ENCODE measurements at places on chromosomes 5 and 9.

GRCh38 chr5:96628406-96628805 lies 33.8 kb upstream of the CAST start:
- DNase-seq = no peak

GRCh38 chr5:6733411-6734242 lies 20.4 kb downstream of the TENT4A start:
- no peak for DNase-seq

GRCh38 chr5:77844373-77844622 lies 68.2 kb upstream of the TBCA start:
- DNase-seq = no peak

DNA sequence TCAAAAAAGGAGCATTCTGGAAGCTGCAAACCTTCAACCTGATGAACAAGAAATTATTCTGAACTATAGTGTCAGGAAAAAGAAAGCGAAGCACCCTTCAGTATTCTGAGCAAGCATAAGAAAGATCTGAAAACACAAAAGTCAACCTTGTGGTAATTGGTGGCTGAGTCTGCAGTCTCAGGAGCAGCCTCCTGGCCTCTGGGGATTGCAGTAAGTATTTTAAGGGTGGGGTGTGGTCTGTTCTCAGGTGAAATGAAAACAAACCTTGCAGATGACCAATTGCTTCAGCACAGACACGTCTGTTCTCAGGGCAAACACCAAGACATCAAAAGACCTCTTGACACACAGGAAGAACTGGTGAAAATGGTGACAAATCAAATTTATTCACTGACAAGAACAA lies 147.8 kb upstream of the RAPGEF1 start:
- no peak for DNase-seq

- DNase-seq = peak; percentile 73
Observed at GRCh38 chr9:3528451-3528850, 2.6 kb upstream of the RFX3 start.

- DNase-seq = no peak
Observed at GRCh38 chr5:142206801-142207200, 98.2 kb downstream of the NDFIP1 start.

DNA sequence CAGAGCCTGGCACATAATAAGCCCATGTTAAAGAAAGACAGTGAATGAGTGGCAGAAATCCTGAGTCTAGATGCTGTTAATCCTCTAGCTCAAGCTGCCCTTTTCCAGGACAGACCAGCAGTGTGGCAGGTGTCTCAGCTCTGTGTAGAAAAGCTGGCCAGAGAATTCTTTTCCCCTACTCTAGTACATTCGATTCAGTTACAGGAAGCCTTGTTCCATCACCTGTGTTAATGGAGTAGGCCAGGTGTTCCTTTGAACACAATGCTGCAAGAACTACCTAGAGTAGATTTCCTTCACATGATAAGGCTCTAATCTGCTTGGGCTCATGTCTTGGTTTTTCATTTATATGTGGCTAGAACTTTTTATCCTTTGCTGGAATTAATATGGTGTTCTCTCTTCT lies 52.5 kb downstream of the NUP214 start:
- no peak for DNase-seq

DNA sequence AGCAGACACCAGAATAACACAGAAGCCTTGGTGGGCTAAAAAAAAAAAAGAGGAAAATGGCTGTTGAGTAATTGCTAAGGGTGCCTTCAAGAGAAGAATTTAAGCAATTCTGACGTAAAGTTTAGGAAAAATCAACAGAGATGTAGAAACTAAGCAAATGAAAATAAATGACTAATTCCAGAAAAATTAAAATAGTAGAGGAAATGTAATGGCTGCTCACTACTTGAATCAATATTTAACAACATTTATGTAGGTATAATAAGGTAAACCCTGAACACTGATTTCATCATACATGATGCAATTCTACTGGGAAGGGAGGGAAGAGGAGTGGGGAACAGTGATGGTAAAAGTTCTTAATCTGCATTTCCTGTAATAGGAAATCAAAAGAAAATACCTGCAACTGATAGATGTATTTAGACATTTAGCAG lies 41.4 kb downstream of the PUM3 start:
- no peak for DNase-seq

GRCh38 chr5:131209506-131210150 lies 38.9 kb downstream of the LYRM7 start:
- peak; percentile 52 for DNase-seq

DNA sequence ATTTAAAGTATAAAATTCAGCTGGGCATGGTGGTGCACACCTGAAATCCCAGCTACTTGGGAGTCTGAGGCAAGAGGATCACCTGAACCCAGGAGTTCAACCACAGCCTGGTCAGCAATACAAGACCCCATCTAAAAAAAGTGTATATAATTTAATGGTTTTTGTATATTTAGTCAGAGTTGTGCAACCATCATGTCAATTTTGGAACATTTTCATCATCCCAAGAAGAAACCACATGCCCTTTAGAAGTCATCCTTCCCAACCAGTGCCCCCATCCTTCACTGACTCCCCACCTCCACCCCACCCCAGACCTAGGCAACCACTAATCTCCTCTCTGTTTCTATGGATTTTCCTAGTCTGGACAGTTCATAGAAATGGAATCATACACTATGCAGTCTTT lies 18.8 kb upstream of the TEK start:
- no peak for DNase-seq

DNA sequence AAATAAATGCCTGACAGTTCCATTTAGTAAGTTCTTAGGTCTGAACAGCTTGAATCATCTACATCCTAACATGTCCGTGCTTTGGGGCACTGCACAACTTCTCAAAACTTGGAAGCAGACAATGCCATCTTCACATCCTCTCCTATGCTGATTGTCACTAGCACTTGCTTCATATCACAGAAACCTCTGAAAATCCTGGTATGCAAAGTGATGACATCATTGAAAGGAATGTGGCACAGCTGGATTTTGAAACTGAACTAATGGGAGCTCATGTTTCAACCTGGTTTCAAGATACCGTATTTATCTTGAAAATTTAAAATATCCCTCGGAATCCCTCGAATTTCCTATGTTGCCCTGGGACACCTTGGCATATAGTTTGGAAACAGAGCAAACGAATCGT lies 490.2 kb upstream of the DAP start:
- DNase-seq = no peak

- DNase-seq = no peak
Observed at GRCh38 chr5:8870349-8870958, 675.4 kb downstream of the SEMA5A start.

DNA sequence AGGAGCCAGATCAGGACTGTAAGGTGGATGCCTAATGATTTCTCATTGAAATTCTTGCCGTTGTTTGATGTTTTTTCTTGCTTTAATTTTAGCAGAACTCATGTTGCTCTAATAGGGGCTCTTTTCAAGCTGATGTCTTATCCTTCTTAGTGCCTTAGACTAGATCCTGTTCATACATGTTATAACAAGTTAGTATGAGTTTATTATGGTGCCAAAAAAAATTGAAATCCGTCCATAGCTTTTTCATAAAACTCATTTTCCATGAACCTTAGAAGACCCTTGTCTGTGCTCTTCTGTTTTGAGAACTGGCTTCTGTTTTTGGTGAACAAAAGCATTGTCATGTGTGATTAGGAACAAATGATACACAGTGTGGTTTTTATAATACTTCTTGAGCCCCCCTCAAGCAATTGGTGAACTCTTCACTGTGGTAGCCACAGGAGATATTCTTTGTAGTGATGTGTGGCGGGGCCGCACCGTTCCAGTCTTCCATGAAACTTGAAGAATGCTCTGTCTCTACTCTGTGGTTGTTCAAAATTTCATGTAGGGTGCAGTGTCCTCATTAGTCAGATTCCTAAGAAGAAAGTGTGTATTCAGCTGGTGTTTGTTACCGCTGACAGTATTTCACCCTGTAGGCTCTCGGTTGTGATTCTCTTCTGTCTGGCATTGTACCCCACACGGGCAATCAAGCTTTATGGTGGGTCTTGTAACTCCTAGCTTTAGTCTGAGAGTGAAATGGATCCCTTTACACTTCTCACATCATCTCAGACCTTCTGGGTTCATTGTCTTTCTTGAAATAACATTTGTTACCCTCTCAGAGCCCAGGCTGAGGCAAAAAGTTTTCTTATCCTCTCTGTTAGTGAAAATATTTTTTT lies 10.7 kb downstream of the OTULIN start:
- DNase-seq = no peak

- DNase-seq = no peak
Observed at GRCh38 chr9:17793713-17794622, 215.1 kb downstream of the SH3GL2 start.

DNA sequence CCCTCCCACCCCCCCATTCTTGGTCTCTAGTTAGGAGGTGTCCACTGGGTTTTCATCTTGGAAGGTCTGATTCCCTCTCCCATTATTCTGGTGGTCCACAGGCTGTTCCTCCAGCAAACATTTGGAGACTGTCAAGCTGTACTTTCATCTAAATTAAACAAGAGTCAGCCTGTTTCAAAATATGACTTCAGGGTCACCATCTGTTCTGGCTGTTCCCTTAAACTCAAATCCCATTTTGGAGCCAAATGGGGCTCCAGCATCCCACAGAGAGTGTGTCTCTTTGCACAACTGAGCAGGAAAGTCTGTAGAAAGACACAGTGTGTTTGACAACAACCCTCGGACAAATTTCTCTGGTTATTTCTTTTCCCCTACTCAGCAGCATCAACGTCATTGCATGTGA lies 20.5 kb downstream of the COL15A1 start:
- no peak for DNase-seq

DNA sequence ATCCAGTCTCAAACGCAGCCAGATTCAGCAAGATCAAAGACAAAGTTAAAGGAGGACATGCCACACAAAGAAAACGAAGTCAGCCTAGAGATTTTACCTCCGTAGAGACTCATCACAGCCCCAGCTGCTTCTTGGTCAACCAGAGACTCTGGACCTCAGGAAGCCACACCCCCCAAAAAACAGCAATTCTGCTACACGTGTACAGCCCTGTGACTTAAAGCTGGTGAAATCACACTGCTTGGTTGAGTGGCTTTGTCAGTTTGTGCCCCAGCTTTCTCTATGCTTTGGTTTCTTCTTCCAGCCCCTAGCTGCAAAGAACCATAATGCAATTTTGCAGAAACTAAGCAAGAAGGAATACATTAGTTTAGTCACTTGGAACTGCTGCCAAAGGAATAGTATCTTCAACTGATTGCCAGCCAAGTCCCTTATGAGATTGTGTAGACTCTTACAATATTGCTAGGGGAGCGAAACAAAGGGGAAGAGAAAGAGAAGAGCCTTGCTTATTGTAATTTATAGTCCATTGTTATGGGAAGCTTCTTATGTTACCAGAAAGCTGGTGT lies 158.8 kb upstream of the ZNF462 start:
- DNase-seq = no peak

GRCh38 chr5:14742498-14742897 lies 78.0 kb downstream of the OTULIN start:
- DNase-seq = no peak

GRCh38 chr5:97545886-97546535 lies 363.0 kb upstream of the RIOK2 start:
- DNase-seq = peak; percentile 30

- DNase-seq = no peak
Observed at GRCh38 chr5:51404255-51404654, 21.0 kb downstream of the ISL1 start.

GRCh38 chr5:124289130-124289529 lies 457.3 kb downstream of the ZNF608 start:
- DNase-seq = no peak

DNA sequence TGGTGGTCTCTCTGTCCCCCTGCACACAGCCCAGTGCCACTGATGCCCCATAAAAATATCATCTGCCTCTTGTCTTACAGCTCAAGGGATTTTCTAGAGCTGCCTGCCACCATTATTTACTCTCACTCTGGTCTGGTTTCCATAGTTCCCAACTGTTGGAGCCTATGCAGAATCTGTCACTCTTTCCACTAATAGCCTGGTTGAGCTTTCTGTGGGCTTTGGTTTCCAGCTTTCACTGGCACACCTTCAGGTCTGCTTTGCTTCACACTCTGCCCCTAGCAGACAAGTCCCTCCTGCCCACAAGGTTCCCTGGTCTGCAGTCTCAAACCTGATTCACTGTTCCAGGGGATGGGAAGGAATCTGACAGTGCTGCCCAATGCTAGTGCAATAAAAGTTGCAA lies 103.0 kb upstream of the FTMT start:
- no peak for DNase-seq

All from hematopoietic multipotent progenitor cell (in vitro differentiated cells).